Naive thymus-derived CD8-positive, alpha-beta T cell (primary cell): ENCODE measurements at places on chromosomes 7 and 10. TPM values are rescaled to one million over a fixed set of nuclear protein-coding genes. Genes with fewer than 3 reads are reported as not detected.

Gene CLDN4
- 0.04 TPM for polyA plus RNA-seq

Gene ADAM22
- 1.6 TPM for polyA plus RNA-seq

Gene CUZD1
- 0.64 TPM for polyA plus RNA-seq

Gene RASA4B
- polyA plus RNA-seq: 8.7 TPM

Gene SHTN1
- not detected for polyA plus RNA-seq

Gene ANKRD30A
- not detected for polyA plus RNA-seq

Gene TES
- polyA plus RNA-seq: 181 TPM
